ENCODE measurements at places on chromosomes 16 and 17.

GRCh38 chr17:47694581-47695428, 844 bp downstream of the TBKBP1 start:
- DNase-seq: peak; percentile 35

DNA sequence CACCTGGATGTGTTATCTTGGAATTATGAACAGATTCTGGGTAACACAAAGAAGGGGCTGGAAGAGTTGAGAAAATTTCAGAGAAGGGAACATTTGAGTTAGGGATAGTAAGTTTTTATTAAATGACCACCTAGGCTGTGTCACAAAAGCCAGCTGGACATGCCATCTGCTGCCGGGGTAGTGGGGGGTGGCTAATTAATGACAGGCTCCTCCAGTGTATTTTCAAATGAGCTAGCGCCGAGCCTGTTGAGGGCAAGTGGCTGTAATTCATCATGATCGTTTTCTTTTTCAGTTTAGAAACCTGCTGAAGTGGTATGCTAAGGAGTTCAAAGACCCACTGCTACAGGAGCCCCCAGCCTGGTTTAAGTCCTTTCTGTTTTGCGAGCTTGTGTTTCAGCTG, 6.2 kb downstream of the TMEM97 start:
- no peak for DNase-seq

- DNase-seq: no peak
These were observed 216 bp downstream of the VPS9D1 start for GRCh38 chr16:89720551-89720812.

DNA sequence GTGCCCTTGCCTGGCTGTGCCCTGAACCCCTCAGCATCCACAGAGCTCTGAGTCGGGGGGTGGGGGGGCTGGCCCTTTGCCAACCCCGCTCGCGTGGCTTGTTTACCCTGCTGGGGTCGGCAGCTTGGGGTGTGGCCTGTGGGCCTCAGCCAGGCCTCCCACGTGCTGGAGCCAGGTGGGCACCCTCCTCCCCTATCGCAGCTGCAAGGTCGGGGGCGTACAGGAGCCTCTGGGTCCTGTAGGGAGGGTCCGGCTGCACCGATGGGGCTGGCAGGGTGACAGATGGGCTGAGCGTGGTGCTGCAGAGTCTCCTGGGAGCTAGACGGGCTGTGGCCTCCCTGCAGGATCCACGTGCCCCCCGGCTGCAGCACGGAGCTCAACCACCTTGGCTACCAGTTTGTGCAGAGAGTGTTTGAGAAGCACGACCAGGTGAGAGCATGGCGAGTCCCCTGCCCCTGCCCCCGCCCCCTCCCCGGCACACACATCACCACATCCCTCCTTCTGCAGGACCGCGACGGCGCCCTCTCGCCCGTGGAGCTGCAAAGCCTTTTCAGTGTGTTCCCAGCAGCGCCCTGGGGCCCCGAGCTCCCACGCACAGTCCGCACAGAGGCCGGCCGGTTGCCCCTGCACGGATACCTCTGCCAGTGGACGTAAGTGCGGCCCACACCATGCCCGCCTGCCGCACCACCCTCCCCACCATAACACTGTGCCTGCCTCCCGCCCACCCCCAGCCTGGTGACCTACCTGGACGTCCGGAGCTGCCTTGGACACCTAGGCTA, 3.6 kb downstream of the RHOT2 start:
- DNase-seq: no peak

GRCh38 chr17:59277031-59277430, 54.4 kb upstream of the YPEL2 start:
- no peak for DNase-seq

GRCh38 chr17:76345377-76345974, 8.2 kb downstream of the PRPSAP1 start:
- no peak for DNase-seq

GRCh38 chr17:57379237-57379894, 123.0 kb downstream of the MSI2 start:
- no peak for DNase-seq

- DNase-seq: peak; percentile 75
These were observed 22.7 kb downstream of the CYTH1 start for GRCh38 chr17:78759203-78759968.

Measured in T-helper 1 cell (primary cell).